ENCODE measurements at places on chromosomes 2 and 18. TPM values are rescaled to one million over a fixed set of nuclear protein-coding genes. Genes with fewer than 3 reads are reported as not detected.

DNA sequence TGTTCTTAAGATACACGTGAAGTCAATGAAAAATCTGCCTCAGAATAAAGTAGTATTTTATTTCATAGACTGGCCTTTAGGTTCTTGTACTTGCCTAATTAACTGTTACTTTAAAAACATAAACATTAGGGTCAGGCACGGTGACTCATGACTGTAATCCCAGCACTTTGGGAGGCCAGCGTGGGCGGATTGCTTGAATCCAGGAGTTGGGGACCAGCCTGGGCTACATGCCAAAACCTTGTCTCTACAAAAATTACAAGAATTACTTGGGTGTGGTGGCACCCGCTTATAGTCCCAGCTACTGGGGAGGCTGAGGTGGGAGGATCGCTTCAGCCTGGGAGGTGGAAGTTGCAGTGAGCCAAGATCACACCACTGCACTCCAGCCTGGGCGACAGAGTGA, 16.0 kb upstream of the SNORC start:
- peak; percentile 97 for DNase-seq

DNA sequence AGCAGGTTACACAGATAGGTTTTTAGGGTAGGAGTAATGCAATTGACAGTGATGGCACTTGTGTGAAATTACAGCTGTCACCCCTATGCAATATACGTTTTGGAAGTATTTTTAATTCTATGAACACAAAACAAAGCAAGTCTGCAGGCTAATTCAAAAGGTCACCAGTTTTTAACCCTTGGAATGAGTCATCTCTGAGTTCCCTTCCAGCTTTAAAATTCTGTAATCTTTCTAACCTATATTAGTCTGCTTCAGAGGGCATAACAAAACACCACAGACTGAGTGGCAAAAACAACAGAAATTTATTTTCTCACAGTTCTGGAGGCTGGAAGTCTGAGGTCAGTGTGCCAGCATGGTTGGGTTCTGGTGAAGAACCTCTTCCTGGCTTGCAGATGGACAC, 596.9 kb upstream of the HNMT start:
- DNase-seq: peak; percentile 59

DNA sequence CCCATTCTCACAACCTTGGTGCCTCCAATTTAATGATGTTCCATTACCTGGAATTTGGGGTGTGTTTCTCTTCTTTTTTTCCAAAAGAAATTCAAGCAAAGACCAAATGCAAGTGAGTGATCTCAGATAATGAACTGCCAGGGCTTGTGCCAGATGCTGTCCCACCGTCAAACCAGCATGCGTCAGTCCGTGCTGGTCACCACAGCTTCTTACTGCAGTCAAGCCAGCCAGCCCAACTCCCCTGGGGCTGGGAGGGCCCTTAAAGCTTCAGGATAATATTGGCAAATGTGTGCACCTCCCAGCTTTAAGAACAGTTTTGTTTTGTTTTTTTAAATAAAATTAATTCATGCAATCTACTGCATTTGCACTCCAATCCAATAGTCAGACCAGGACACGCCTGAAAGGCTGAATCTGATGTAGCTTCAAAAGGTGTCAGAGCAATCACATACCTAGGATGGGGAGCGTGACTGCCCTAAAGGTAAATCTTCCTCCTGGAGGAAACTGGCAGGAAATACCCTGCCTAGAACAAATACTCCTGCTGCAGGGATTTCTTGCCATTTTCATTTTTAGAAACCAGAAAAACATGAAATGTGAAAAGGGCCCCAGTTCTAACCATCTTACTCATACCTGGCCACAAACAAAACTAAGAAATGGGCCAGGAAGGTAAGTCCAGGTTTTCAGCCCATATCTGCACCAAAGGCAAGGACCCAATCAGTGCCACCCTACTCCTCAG, 26.8 kb upstream of the SP3 start:
- peak; percentile 59 for DNase-seq

DNA sequence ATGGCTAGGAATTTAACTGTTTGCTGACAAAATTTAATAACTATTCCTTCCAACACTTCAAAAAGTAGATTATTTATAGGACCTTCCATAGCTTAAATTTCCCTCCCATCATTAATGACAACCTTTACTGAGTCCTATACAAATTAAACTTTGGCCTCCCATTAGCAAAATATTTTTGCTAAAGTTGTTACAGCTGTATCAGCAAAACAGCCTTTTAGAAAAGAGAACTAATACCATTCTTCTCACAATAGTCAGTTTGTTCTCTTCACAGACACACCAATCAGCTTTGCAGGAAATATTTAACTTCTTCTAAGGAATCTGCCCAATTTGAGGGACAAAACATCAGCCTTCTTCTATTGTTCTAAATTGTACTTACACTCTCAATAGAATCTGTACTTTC, 12.0 kb upstream of the GCFC2 start:
- DNase-seq: no peak

GRCh38 chr18:37543321-37543720, 22.3 kb downstream of the CELF4 start:
- no peak for DNase-seq

GRCh38 chr2:180604077-180604476, 376.3 kb upstream of the UBE2E3 start:
- DNase-seq: peak; percentile 48

Gene PAX8
- 2.4 TPM for total RNA-seq

DNA sequence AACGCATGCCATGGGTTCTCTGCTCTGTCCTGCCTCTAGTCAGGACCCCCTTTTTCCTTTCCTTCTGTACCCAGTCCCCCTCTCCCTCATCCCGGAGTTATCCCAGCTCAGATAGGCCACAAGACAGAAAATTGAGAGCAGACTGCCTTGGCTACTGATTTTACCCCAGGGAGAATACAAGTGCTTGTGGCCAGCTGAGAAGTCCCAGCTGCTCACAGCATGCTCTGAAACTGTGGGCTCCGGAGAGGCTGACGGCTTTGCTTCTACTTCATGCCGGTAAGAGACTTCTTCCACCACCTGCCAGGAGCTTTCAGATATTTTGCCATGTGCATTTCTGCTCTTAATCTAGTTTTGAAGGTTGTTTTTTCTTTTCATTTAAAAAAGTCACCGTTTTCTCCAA, 20.0 kb upstream of the SIX2 start:
- DNase-seq: no peak

DNA sequence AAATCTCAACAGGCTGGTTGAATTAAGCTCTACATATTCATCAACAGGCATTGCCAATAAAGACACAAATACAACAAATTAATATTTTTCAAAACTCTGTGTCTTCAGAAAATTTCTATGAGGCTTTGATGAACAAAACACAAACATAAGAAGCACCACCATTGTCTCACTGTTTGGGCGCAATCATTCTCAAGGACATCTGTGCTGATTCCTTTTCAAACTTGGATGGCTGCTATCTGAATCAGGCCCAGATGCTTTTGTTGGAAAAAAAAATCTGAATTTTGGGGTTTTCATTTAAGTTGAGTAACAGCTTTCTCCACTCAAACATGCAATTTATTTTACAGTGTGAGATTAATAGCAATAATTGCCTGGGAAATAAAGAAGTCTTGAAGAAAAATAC, 173.8 kb downstream of the NRXN1 start:
- DNase-seq: no peak

DNA sequence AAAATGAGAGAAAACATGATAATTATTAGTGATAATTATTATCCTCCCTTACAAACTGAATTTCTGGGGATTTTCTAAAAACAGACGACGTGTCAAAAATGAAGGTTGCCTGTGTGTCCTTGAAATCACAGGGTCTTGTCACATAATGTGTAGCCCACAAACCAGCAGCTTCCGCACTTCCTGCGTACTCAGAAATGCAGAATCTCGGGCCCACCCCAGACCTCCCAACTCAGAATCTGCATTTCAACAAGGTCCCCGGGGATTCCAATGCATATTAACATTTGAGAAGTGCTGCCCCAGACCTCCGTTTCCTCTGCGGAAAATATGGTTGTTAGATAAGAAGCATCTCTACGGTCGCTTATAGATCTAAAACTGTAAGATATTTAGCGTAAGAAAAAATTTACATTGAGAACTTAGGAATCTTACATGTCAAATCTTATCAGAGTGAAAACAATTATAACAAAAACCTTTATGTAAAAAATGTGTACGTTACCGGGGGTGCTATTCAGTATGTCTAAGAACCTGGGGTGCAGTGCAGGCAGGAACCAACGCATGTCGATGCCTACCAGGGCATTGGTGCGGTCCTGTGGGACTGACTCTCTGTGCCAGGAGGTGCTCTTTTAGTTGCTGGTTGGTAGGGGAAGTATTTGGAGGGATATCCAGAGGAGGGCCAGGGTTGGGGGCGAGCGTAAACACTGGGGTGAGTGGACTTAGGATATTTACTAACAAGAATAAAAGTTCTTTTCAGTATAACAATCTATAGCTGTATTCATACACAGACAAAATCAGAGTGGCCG, 15.2 kb downstream of the CDKL4 start:
- no peak for DNase-seq

DNA sequence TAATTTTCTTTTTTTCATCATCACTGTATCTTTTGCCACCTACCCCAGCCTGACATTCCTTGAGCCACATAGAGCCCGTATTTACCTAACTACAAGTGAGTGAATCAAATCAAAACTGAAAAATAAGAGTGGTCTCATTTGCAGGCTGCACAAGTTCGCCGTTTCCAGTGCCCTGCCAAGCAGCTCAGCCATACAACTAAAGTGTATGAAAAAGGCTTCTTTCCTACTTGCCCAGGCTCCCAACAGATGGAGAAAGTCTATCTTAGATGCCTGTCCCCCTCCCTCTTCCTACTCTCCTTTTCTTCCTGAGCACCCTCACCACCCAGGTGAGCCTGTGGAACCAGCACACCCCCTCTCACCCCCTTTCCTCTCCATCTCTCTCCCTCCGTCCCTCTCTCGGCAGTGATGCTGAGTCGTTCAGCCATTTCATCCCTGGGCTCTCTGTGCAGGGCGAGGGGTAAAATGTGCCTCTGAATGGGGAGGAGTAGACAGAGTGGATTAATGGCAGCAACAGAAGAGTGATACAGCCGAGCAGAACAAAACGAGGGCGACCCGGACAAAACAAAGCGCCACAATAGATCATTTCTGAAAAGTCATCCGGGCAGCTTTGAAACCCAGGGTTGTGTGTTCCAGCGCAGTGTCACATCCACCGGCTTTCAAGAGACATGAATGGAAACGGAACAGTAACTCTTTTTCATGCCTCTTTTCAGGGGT, 65.0 kb upstream of the POU3F3 start:
- DNase-seq: no peak

DNA sequence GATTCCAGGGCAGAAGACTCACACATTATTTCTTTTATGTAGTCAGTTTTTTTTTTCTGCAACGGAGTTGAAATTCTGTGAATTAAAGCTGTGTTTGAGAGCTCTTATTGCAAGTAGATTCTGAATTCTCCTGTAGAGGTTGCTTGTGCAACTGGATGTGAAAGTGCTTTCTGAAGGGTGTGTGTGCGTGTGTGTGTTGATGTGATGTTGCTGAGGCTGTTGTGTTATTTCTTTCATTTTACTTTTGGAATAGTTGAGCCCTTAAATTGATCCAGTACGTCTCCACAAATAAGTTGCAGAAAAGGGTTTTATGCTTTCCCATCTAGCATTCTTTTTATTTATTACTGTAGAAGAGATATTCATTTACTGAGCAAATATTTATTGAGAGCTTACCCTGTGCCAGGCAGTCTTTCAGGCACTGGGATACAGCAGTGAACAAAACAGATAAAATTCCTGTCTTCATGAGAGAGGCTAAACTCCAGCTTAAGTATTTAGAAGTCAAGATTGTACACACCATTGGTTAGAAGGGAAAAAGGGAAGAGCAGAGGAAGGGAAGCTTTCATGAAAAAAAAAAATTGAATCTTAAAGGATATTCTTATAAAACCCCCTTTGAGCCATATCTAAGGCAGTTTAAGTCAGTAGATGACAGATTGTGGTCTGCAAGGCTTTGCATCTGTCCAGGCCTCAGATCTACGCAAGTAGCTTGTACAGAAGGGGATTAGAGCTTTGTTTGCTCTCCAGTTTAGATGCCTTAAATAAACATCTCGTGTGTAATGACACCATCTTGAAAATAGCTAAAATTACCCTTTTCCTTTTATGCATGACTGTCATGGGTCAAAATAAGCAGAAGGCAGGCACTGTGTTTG, 58.2 kb downstream of the MYO1B start:
- no peak for DNase-seq
